ENCODE measurements at places on chromosomes 7 and 10. TPM values are rescaled to one million over a fixed set of nuclear protein-coding genes. Genes with fewer than 3 reads are reported as not detected.

WNT8B gene
- not detected for total RNA-seq

GPR26 gene
- not detected for total RNA-seq

PRLHR gene
- total RNA-seq: not detected

PDE6C gene
- total RNA-seq: not detected

LRRC18 gene
- under 0.01 TPM for total RNA-seq

TLX1 gene
- not detected for total RNA-seq

Data from smooth muscle cell of trachea (primary cell).